Type B pancreatic cell (in vitro differentiated cells): ENCODE measurements at places on chromosomes 6 and 20.

GRCh38 chr6:35082733-35083403 lies 58.3 kb downstream of the TCP11 start:
- no peak for DNase-seq

DNA sequence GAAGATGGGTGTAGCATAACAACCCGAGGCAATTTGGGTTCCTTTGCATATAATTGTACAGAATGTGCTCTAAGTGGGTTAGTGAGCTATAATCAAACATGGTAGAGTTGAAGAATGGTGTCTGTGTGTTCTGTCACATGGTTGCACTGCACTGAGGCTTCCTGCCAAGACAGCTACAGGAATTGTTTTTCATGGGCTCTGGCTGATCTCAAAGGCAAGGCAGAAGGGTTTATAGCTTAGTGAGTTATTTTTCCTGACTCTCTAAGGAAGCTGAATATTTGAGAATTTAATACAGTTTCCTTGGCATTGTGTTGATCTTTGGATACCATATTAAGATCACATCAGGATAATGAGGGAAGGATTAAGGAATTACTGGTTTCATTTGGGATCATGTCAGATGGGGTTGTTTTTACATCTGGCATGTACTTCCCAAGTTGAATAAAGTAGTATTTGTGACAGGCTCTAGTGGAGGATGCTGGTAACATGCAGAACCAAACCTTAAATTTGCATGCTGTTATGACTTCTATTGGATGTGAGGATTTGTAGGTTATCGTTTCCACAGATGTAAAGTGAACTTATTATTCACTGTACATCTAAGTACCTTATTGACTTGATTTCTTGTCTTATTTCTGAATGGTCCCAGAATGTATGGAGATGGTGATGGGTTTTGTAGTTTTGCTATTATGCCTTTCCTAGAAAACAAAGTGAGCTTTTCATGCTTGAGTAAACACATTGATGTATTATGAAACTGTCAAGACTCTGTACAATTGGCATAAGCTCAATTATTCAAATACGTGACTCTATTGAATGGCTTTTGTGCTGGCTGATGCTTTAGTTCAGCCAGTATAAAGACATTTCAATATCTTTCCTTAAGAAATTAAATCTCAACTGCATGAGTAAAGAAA lies 43.3 kb downstream of the LRRC1 start:
- DNase-seq, result no peak

- DNase-seq, result no peak
These were observed 122.3 kb downstream of the WDR27 start for GRCh38 chr6:169579407-169580111.

- no peak for DNase-seq
These were observed 3.1 kb upstream of the CLDN20 start for GRCh38 chr6:155260686-155261085.

GRCh38 chr20:44750081-44750805 lies 4.6 kb downstream of the KCNK15 start:
- no peak for DNase-seq

GRCh38 chr20:34712525-34713192 lies 8.5 kb downstream of the TP53INP2 start:
- no peak for DNase-seq

GRCh38 chr6:155248008-155249001 lies 15.5 kb upstream of the CLDN20 start:
- no peak for DNase-seq

GRCh38 chr6:42748203-42748898 lies 2.4 kb upstream of the TBCC start:
- no peak for DNase-seq

- no peak for DNase-seq
These were observed 35.9 kb upstream of the LTV1 start for GRCh38 chr6:143807103-143807772.

- peak; percentile 75 for DNase-seq
These were observed 707 bp downstream of the MAN1A1 start for GRCh38 chr6:119348748-119349360.

DNA sequence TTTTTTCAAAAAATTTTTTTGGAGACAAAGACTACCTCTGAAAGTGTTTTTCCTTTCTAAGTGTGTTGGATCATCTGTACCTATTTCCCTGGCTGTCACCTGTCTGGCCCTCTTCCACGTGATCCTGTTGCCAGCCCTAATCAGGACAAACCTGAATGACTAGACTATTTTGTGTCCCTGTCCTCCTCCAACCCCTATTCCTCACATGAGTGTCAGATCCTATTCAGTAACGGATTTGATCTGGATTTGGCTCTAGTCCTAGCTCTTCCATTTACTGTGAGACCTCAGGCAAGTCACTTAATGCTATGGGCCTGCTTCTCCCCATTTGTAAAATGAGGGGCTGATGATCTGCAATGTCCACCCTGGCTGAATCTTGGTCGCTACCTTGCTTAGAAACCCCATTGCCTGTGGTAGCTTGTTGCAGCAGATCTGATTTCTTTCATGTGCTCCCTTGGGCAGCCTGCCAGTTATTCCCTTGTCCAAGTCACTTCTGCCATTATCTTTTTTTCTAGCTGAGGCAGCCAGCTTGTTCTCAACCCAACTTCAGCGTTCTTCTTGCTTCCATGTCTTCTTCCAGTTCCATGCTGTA lies 4.8 kb downstream of the PHF20 start:
- no peak for DNase-seq

DNA sequence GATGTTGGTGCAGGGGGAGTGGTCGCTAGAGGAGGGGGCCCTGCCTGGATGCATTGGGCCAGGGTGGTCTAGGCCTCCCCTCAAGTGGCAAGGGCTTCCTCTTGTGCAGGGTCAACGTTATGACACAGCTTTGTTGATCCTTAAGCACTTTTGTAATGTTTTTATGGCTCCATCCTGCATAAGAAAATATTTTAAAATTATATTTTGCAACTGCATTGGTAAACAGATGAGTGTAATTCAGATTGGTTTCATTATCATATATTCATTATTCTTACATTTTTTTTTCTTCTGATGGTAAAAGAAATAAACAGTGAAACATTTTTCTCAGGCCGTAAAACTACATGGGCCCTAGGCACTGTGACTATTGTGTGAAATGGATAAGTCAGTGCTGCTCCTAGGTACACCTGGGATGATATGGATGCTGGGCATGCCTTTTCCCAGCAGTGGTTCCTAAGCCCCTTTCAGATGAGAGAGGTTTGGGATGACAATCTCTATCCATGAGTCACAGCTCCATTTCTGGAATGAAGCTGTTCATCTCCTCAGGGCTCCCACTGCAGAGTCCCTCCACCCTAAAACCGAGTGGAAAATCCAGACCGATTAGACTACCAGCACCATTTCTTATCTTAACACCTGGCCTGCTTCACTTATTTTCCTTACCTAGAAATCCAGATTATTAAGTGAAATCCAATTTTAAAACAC lies 5.8 kb upstream of the SIM1 start:
- no peak for DNase-seq

DNA sequence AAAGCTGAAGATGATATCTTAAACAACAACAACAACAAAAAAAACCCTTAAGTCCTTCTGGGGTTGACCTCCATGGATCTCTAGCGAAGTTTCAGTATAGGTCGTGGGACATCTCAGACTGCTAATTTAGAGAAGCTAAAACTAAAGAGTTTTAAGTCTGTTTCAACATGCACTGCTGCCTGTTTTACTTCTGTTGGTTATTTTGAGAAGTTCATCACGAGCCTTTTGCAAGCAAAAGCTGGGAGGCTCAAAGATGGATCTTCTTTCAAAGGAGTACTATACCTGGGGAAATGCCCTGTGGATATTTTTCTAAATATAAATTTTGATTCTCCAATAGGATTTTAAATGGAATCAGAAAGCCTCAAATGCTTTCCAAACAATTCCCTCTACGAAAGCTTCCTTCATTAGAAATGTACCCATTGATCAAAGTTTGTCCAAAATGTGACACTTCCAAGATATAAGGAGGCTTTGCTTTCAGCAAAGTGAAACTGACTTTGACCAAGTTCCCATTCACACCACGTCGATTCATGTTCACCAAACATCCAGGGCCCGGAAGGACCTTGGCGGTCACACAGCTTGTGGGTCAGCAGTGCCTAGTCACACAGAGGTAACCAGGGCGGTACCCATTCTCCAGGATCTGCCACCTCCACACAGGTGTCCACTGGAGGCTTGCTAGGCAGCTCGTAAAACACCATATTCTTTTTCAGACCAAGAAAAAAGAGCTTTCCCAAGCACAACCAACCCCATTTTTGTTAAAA lies 94.7 kb upstream of the QKI start:
- DNase-seq, result no peak
